ENCODE measurements at places on chromosomes 12 and 14. TPM values are rescaled to one million over a fixed set of nuclear protein-coding genes. Genes with fewer than 3 reads are reported as not detected.

- peaks cover 11% of the 10 kb centered on the region for H3K4me1 ChIP-seq
- DNase-seq = no peak
- H3K36me3 ChIP-seq = peaks cover 7% of the 10 kb centered on the region
- no peaks in the 10 kb centered on the region for H3K27me3 ChIP-seq
Observed at GRCh38 chr12:104230304-104231095, 14.9 kb downstream of the TXNRD1 start.

DNA sequence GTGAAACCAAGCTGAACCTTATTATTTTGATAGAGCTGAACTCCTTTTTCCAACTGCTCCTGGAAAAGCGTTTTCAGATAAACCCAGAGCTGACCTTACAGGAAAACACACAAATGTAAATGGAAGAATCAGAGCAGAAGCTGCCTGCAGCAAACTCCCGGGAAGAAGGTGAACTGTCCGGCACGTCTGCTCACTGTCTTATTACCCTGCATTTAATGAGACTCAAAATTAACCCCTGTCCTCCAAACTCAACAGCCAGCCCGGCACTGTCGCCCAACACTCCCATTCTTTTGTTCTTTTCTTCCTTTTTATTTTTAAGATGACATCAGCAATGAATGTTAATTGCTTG, 1046.9 kb upstream of the FLRT2 start:
- 0 out of 2 replicates have a peak, but pooled peaks cover 8% of the 10 kb centered on the region for H3K4me1 ChIP-seq
- H3K27me3 ChIP-seq = no peaks in the 10 kb centered on the region
- no peak for DNase-seq
- H3K4me3 ChIP-seq = no peak overlapping the region
- no peak overlapping the region for H3K27ac ChIP-seq

GRCh38 chr14:104158827-104159798, 20.7 kb downstream of the KIF26A start:
- no peaks in the 10 kb centered on the region for H3K4me1 ChIP-seq
- DNase-seq = no peak
- no peaks in the 10 kb centered on the region for H3K27me3 ChIP-seq
- no peak overlapping the region for H3K4me3 ChIP-seq
- no peak overlapping the region for H3K27ac ChIP-seq
- no peaks in the 10 kb centered on the region for H3K36me3 ChIP-seq

- no peak overlapping the region for H3K4me3 ChIP-seq
- H3K36me3 ChIP-seq = no peaks in the 10 kb centered on the region
- H3K27ac ChIP-seq = no peak overlapping the region
- peaks cover 17% of the 10 kb centered on the region for H3K4me1 ChIP-seq
- DNase-seq = no peak
- H3K27me3 ChIP-seq = no peaks in the 10 kb centered on the region
Observed at GRCh38 chr12:58847901-58848600, 72.3 kb downstream of the LRIG3 start.

GRCh38 chr14:47543459-47543858, 131.9 kb downstream of the MDGA2 start:
- H3K4me1 ChIP-seq = no peaks in the 10 kb centered on the region
- no peaks in the 10 kb centered on the region for H3K36me3 ChIP-seq
- H3K4me3 ChIP-seq = no peak overlapping the region
- no peak for DNase-seq
- H3K27me3 ChIP-seq = no peaks in the 10 kb centered on the region

- H3K4me3 ChIP-seq = no peak overlapping the region
- no peak for DNase-seq
- no peaks in the 10 kb centered on the region for H3K4me1 ChIP-seq
- H3K36me3 ChIP-seq = no peaks in the 10 kb centered on the region
- H3K27me3 ChIP-seq = no peaks in the 10 kb centered on the region
Observed at GRCh38 chr12:105569886-105570285, 239.4 kb downstream of the C12orf75 start.

Gene KRT72
- not detected for total RNA-seq

Gene LMO3
- total RNA-seq = 2.3 TPM

Measured in PC-3 (cell line).